ENCODE measurements at places on chromosomes 6 and 20.

DNA sequence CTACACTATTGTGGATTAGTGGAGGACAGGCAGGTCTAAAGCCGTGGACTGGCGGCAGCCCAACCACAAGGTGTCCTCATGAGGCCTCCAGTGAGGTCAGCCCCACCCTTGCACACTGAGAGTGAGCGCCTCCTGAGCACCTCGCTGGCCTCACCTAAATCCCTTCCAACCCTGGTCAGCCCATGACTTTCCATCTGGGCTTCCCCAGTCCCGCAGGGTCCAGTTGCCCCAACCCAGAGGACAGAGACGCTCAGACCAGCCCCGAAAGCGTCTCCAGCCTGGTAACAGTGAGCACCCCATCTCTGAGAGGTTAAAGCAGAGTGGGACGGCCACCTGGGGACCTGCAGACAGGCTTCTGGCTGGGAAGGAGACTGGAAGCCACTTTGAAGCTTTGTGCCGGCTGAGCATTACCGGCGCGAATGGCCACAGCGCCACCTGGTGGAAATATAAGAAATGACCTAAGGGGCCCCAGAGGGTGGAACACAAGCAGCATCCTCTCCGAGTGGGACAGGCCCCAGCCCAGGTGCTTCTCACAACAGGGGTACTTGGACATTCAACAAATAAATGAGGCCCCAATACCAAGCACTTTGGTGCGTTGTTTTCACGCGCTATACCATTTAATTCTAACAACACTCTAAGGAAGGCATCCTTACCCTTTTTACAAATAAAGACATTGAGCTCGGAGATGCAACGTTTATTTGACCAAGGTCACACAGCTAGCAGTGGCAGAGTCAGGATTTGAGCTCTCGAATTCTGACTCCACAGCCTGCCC, 65.7 kb upstream of the TOP1 start:
- DNase-seq, result peak; percentile 52

GRCh38 chr6:35419417-35419816, 32.7 kb upstream of the FANCE start:
- no peak for DNase-seq

- DNase-seq, result no peak
Observed at GRCh38 chr6:21739838-21740237, 146.3 kb downstream of the SOX4 start.

DNA sequence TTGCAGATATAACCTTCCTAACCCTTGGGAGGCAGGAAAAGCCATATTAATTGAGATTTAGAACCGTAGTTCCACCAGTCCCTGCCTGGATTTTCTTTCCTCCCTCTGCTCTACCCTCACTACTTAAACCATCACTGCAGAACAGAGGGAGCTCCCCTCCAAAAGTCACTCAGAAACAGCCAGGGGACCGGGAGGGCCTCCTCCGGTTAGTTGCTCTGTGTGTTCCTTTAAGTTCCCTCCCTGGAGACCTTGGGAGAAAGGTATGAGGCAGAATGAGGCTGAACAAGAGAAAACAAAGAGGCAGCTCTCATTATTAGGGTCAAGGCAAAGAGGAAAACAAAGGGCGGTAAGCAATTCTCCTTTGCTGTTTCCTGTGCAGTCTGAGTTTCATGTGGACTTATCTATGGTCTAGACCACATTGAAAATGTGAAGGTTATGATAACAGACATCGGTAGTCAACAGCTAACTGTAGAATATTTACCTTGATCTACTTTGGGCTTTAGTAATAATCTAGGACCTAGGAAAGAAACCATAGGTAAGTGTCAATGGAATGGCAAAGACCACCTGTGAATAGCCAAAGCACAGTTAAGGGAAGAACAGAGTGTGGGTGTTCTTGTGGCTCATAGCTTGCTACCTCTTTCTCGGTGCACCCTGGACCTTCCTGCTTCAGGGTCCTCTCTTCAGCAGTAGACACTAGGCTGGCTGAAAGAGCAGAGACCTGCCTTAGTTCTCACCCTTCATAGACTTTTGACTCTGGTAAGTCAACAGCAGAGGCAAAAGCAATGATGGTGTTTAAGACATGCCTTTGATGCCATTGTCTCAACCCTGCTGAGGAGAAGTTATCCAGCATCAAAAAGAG, 250.9 kb upstream of the CITED2 start:
- DNase-seq, result no peak

DNA sequence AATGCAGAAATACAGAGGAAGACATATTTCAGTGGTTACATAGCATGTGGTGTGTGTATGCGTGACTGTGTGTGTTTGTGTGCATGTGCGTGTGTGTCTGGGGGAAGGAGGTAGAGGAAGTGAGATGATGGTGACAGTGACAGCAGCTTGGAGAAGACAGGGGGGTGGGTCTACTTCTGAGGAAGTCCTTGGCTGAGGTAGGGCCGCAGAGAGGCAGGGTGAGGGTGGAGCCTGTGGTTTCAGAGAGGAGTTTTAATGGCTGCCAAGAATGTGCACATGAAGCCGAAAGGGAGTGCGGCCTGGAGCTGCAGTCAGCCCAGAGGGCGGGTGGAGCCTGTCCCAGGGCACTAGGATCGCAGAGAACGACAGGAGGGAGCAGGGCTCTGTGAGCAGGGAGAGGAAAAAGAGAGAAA, 22.7 kb upstream of the RNF24 start:
- peak; percentile 43 for DNase-seq

- DNase-seq, result no peak
Observed at GRCh38 chr6:160349020-160349441, 853 bp downstream of the SLC22A3 start.

DNA sequence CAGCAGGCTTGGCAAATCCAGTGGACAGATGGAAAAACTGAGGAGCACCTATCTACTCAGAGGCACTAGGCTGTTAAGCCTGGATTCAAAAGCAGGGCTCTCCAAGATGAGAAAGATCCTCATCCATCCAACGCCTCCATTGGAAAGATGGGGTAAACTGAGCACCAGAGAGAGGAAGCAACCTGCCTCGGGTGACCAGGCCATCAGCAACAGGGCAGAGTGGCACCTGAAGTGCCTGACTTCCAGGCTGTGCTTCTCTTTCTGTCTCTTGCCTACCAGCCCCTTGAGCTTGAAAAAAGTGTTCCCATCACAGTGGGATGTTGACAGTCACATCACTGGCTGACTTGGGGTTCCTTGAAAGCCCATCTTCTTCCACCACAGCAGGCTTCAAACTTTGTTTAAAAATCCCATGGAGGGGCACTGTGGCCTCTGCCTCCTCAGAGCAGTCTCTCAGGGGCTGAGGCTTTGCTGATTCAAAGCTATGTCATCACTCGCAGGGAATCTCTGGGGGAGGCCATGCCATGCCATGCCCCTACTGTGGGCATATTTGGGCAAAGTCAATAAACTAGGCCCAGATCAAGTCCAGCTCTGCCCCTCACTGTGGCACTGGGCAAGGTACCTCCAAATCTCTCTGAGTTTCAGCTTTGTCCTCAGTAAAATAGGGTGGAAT, 44.8 kb upstream of the TGM2 start:
- no peak for DNase-seq

GRCh38 chr20:52410731-52411234, 219.2 kb upstream of the ZFP64 start:
- no peak for DNase-seq

DNA sequence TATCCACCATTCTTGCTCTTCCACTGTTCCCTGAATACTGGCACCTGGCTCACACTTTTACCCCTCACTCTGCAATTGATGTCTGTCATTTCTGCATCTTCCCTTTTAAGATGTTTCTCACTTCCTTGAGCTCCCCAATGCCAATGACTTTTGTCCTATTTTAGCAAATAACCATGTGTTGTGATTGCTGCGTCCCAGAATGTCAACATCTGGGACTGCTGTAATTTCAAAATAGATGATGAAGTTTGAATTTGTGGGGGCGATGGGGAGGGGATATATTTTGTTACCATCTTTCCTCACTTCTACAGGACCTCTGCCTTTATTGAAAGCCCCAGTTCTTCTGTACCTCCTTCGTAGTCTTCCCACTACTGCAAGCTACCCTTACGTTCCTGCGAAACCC, 40.0 kb upstream of the ADGRF5 start:
- no peak for DNase-seq

GRCh38 chr6:69957985-69958559, 91.7 kb downstream of the COL19A1 start:
- DNase-seq, result no peak

DNA sequence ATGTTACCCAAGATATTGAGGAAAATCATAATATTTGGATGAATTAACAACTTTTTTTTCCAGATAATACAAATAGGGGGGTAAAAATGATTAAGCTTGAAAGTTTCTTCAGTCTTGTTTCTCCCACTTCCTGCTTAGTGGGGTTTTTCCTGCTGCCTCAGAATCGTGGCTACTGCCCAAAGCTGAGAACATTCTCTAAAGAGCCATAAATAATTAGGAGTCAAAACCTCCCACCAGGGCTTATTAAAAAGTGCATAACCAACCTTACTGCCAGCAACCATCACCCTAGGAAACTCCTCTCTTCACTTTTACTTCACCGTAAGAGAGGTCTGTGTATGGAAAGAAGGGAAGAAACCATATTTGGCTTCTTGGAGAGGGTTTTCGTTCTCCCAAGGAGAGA, 9.0 kb upstream of the LCA5 start:
- no peak for DNase-seq

DNA sequence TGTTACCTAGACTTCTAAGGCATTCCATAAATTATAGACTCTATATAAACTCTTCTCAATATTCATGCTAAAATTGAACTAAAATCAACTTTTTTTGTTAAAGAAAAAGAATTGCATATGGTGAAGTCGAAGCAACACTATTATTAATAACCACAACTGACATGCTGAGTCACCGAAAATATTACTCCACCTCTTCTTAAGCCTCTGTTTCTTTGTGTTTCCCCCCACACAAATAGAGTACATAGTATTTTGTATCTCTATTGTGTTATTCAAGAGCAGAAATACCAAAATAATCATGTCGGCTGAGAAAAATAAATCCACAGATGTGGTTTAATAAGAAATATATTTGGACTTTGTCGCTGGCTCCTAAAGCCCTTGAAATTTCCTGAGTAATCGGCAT, 23.8 kb downstream of the TFB1M start:
- DNase-seq, result no peak

GRCh38 chr6:167998215-167998614, 744 bp downstream of the KIF25 start:
- no peak for DNase-seq

DNA sequence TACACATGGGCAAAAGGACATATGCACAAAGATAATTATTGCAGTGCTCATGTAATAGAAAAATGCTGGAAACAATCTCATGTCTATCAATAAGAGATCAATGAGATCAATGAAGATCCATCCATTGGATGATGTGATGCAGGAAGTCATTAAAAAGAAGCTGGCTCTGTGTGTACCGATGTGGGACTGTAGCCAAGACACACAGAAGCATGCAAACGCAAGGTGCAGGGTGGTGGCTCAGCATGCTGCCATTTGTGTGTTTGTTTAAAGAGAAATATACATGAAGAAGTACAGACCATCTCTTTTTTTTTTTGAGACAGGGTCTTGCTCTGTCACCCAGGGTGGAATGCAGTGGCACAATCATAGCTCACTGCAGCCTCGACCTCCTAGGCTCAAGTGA, 33.1 kb upstream of the KCNB1 start:
- DNase-seq, result no peak

DNA sequence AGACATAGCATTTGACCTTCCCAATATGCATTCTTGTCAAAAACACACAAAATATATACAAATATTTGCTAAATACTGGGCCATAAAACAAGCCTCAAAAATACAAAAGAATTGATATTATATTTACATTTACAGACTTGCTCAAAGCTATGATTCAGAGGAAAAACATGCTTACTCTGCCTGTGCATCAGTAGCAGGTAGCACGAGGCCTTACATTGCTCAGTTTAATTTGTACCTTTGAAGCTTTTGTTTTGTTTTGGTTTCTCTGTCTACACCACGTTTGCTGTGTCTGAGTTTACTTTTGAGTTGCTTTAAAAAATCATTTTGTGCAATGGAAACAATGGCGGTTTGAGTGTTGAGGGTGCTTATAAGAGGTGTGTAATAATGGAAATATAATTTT, 99.3 kb downstream of the PHF3 start:
- DNase-seq, result no peak

DNA sequence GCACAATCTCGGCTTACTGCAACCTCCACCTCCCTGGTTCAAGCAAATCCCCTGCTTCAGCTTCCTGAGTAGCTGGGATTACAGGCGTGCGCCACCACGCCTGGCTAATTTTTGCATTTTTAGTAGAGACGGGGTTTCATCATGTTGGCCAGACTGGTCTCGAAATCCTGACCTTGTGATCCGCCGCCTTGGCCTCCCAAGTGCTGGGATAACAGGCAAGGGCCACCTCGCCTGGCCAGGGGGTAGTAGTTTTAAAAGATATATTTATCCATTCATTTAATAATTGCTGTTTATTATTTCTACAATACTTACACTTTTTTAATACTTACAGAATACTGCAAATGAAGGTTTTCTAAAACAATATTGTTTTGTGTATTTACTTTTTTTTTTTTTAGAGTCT, 15.5 kb upstream of the DDX27 start:
- no peak for DNase-seq

GRCh38 chr6:32092760-32093497, 16.2 kb downstream of the TNXB start:
- DNase-seq, result no peak

Data from stimulated activated CD4-positive, alpha-beta T cell treated with anti-CD3 and anti-CD28 coated beads, TNF-alpha, amount 100 ng/mL, for 4 hours (primary cell).